ENCODE measurements at places on chromosomes 5 and 9.

DNA sequence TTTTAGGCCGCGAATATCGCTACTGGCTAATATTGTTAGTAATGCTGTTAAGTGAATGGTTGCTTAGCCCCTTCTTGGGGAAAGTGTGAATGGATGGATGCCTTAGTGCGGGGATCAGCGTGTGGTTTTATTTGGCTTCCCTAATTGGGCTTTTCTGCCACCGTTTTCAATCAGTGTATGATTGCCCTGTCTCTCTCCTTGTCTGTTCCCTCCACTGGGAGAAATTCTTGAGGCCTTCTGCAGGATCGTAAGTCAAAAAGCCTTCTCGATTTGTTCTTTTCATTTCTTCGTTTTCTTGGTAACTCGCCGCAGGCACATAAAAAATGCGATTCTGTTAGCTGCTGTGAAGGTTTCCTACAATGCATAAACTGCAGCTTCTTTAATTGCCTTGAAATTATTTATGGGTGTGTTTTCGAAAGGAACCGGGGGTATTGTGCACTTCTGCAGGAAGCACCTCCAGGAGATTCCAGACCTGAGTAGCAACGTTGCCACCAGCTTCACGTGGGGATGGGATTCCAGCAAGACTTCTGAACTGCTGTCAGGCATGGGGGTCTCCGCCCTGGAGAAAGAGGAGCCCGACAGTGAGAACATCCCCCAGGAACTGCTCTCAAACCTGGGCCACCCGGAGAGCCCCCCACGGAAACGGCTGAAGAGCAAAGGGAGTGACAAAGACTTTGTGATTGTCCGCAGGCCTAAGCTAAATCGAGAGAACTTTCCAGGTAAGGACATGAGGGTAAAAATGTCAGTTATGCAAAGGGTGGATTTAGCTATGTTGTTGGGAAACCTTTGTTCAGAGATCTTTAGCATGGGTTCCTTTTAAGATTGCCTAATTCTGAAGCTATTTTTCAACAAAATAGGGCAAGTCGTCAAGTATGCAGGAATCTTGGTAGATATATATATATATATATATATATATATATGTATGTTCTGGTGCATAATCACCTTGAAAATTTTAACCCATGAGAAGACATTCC, 700 bp downstream of the SKP2 start:
- no peak for DNase-seq

DNA sequence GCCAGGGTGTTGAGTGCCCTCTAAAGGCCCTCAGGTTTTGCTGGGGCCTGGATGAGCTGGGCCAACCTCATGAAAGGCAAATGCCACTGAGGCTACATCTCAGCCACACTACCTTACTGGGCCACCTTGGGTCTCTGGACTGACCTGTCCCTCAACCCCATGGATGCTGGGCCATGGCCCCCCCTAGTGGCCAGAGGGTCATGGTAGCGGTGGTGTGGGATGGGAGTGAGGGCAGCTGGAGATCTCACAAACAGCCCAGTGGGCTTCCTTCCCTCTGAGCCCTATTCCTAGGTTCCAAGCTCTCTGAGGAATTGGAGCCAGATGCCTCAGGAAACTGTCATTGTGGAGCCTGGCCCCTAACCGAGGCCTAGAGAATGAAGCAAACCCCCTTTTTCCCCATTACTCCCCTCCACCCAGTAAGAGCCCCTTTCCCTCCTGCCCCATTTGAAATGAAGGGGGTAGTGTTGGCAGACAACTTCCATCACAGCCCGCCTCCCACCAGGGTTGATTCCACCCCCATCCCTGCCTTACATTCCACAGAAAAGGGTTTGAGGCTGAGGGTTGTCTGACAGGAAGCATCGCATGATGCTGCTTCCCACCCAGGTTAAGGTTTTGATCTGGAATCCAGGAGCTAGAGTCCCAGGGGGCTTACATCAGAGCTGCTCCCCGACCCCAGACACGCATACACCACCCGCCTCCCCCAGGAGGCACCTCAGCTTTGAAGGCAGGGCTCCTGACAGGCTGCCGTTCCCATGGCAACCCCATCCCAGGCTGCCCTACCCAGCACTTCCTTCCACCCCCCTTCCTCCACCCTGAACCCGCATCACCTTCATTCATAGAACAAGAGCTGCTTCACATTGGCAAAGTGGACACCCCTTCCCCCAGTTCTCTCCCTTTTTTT, 63.9 kb downstream of the PCDH1 start:
- DNase-seq: peak; percentile 37

- DNase-seq: no peak
Observed at GRCh38 chr9:84793251-84793650, 123.7 kb downstream of the NTRK2 start.

DNA sequence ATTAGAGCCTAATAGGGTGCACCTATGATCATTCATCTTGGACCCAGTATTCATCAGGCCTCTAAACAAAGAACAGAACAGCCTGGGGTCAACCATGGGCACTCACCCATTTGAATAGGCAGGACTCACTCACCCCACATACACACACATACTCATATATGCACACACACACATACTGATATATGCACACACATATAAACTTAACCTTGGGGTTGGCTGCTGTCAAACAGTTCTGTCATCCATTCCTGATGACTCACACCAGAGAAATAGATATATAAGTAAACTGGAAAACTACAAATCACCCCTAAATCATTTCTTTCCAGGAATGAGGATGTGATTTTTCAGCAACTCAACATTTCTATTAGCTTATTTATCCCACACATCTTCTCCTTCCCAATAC, 51.3 kb downstream of the ARL15 start:
- no peak for DNase-seq

- DNase-seq: no peak
Observed at GRCh38 chr5:150372639-150373038, 15.1 kb downstream of the TCOF1 start.

GRCh38 chr5:5941486-5941885, 436.9 kb downstream of the MED10 start:
- DNase-seq: no peak

GRCh38 chr5:117859176-117859575, 1129.2 kb downstream of the DTWD2 start:
- DNase-seq: no peak

DNA sequence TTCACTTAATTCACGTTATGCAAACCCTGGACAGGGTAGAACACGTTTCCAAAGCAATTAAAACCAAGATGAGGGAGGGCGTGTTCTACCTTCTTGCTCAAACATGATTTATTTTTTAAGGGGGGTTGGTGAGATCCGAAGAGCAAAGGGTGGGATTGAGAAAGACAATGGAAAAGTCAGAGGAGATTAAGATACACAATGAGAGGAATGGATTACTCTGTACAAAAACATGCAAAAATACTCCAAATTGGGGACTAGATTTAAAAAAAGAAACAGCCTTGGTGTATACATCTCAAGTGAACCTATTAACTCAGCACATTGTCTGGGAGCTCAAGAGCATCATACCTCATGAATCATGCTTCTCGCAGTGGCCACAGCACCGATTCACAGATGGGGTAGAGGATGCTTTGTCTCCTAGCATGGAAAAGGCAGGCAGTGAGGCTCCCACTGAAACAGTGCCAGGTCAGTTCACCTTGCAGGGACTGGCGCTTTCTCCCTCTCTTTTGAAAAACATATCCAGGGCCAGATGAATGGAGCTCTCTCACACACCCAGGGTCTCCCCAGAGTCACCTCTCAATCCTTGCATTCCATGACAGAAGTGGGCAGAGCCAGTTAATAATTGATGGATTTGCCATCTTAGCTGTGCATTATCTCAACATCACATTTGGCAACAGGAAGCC, 459.7 kb downstream of the BNC2 start:
- DNase-seq: no peak

GRCh38 chr5:77095189-77095588, 8.1 kb upstream of the ZBED3 start:
- DNase-seq: no peak

GRCh38 chr5:122581629-122582028, 193.3 kb upstream of the SNX2 start:
- no peak for DNase-seq

- DNase-seq: no peak
Observed at GRCh38 chr5:60835554-60835953, 8.5 kb downstream of the ELOVL7 start.

DNA sequence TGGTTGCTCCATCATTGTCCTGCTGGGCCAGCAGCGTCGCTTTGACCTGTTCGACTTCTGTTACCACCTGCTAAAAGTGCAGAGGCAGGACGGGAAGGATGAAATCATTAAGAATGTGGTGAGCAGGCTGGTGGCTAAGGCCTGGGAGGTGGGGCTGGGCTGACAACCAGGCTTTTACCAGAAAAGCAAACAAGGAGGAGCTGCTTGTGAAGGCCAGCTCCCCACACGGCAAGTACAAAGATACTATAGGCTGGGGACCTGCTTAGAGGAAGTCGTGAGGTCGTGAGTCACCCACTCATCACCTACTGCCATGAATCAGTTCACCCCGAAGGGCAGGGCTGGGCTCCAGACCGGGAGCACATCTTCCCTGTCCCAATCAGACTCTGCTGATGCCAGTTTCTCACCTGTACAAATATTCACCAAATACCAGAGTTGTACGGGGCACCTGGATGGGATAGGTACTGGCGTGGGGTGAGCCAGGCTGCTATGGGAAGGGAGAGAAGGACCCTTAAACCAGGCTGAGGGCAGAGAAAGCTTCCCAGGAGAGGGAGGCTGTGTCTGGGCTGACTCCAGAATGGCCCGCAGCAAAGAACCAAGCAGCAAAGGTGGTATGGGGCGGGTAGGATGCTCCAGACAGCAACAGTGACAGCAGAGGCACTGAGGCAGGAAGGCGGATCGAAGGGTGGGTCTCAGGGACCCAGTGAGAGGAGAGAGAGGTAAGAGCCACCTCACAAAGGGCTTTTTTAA, 69.3 kb upstream of the NIPAL4 start:
- peak; percentile 66 for DNase-seq

- DNase-seq: peak; percentile 14
Observed at GRCh38 chr5:148957591-148958202, 105.2 kb downstream of the SH3TC2 start.

DNA sequence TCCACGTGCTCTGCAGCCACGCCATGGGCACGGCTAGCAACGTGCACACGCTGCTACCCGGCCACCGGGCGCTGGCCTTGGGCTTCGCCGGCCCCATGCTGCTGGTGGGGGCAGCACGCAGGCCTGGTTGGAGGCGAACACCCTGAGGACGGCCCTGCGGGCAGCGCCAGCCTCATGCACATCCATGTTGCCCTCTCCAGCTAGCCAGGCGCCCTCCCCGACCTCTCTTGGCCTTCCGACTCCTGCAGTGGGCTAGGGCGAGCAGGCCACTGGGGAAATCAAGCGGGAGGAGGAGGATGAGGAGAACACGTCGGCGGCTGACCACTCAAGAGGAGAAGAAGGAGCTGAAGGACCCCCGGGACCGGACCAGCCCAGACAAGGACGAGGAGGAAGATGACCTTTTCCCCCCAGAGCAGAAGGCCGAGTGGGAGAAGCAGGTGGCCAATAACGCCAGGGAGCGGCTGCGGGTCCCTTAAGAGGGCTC, 73.3 kb downstream of the INSL6 start:
- DNase-seq: no peak

GRCh38 chr5:95821110-95822021, 1.2 kb downstream of the GLRX start:
- no peak for DNase-seq

- no peak for DNase-seq
Observed at GRCh38 chr9:77455312-77455927, 192.7 kb downstream of the GNA14 start.

GRCh38 chr5:120866997-120867396, 402.9 kb downstream of the PRR16 start:
- no peak for DNase-seq

DNA sequence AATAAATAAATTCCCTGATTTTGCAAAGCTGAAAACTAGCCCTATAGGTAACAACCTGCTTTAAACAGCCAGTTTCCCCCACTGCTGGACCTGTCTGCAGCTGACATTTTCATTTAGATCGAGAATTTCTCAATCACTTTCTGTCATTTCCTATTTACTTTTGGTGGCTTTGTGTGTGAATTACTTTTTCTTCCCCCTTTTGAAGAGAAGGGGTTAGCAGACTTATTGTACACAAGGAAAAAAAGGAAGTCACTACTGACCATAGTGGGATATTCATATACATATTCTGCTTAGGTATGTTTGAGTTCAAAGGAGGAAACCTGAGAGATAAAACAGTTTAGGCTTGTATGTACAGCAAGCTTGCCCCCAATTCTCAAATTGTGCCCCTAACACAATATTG, 27.0 kb upstream of the IFNB1 start:
- no peak for DNase-seq

GRCh38 chr5:57034201-57034916, 82.4 kb upstream of the MIER3 start:
- DNase-seq: no peak

DNA sequence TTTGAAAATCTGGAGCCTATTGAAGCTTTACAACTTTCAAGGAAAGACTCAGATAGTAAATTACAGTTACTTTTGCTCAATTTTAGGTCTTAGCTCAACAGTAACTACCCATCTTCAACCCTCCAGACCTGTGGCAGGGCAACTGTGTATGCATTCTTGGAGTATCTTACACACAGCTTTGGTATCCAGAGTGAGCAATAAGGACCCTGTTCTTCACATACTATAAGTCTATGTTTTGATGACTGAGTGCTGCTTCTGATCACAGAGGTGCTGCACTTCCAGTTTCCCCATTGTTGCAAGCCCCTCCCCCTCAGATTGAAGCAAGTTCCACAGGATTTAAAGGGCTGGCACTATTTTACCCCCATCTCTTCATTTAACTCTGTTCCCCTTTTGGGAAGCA, 737.4 kb upstream of the GRAMD2B start:
- DNase-seq: no peak

- no peak for DNase-seq
Observed at GRCh38 chr5:160458806-160459800, 37.4 kb downstream of the PTTG1 start.

GRCh38 chr5:88746438-88746882, 136.5 kb downstream of the MEF2C start:
- no peak for DNase-seq

- DNase-seq: no peak
Observed at GRCh38 chr5:76252437-76252836, 150.6 kb upstream of the IQGAP2 start.

DNA sequence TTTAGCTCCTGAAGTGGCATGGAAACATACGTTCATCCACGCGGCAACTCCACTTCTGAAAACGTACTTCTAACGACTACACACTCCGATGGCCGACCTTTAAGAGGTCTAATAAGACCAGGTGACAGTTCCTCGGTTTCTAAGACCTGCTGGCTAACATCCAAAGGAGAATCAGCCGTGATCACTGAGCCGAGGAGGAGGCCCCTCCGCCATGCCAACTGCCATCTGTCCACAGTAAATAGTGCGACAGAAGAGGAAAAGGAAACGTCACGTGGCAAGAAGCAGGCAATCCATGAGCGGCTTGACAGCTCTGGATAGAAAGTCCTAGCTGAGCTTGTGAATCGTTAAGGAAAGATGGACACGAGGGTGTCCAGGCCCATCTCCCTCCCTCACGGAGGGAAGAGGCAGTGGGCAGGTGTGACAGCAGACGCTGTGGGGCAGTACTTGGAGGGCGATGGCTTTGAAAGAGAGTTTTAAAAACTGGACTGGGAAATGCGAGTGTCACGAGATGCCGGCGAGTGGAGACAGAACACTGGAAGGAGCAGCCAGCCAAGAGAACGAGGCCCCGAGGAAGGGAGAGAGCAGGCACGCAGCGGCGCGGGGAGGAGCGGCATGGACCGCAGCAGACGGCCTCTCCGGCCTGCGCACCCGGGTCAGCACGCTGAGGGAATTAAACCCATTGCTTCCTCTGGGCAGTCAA, 66.7 kb upstream of the TBC1D9B start:
- no peak for DNase-seq

- no peak for DNase-seq
Observed at GRCh38 chr5:146836226-146836842, 42.2 kb downstream of the PPP2R2B start.

- DNase-seq: no peak
Observed at GRCh38 chr9:78314953-78315870, 18.3 kb downstream of the PSAT1 start.

GRCh38 chr5:177595991-177596774, 3.7 kb upstream of the B4GALT7 start:
- no peak for DNase-seq

Data from activated T-cell treated with anti-CD3 and anti-CD28 coated beads for 48 hours (primary cell).